ENCODE measurements at places on chromosomes 2 and 18. TPM values are rescaled to one million over a fixed set of nuclear protein-coding genes. Genes with fewer than 3 reads are reported as not detected.

GRCh38 chr2:18312818-18313217 lies 247.6 kb downstream of the RDH14 start:
- no peak for DNase-seq

GRCh38 chr18:47490882-47491281 lies 239.4 kb upstream of the SKOR2 start:
- no peak for DNase-seq

DNA sequence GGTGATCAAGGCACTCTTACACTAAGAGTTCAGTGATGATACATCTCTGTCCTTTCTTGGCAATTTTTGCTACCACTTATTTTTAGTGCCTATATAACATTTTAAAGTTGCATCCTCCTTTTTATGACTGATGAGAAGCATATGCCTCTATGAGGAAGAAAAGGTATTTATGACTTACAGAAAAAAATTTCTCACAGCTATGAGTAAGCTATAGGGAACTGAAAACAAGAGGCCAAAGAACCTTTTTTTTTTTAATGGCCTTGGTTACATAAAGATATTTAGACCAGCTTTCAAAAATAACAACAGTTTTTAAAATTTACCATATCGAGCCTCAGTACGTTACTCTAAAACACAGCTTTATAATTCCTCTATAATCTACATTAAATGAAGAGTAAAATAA lies 21.3 kb downstream of the MBD5 start:
- DNase-seq = no peak

GRCh38 chr2:128347171-128347558 lies 28.5 kb upstream of the HS6ST1 start:
- no peak for DNase-seq

The HMSD gene
- total RNA-seq = not detected

The ITGA4 gene
- total RNA-seq = 0.47 TPM

The CPLX4 gene
- not detected for total RNA-seq

The FAM228A gene
- total RNA-seq = 0.41 TPM

The ANKRD29 gene
- total RNA-seq = 1.0 TPM

The NBAS gene
- 29.0 TPM for total RNA-seq
